ENCODE measurements at places on chromosomes 12 and 14.

DNA sequence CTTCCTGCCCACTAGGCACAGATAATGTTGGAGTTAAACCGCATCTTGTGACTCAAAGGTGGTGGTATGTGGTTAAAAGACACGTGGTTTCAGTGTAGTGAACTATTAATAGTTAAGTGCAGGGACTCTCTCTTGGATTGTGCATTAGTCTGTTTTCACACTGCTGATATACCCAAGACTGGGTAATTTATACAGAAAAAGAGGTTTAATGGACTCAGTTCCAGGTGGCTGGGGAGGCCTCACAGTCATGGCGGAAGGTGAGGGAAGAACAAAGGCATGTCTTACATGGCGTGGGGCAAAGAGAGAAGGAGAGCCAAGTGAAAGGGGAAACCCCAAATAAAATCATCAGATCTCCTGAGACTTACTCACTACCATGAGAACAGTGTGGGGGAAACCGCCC lies 362.3 kb downstream of the GLT1D1 start:
- no peak for DNase-seq

DNA sequence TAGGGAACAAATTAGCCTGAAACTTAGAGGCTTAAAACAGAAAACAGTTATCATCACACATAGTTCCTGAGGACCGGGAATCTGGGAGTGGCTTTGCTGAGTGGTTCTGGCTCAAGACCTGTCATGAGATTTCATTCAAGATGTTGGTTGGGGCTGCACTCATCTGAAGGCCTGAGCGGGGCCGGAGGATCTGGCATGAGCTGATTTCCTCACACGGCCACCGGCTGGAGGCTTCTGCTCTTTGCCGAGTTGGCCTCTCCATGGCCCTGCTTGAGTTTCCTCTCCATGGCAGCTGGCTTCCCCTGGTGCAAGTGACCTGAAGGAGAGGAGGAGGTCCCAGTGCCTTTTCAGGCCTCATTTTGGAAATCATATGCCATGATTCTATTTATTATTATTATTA lies 128.1 kb downstream of the PAPOLA start:
- DNase-seq: no peak

DNA sequence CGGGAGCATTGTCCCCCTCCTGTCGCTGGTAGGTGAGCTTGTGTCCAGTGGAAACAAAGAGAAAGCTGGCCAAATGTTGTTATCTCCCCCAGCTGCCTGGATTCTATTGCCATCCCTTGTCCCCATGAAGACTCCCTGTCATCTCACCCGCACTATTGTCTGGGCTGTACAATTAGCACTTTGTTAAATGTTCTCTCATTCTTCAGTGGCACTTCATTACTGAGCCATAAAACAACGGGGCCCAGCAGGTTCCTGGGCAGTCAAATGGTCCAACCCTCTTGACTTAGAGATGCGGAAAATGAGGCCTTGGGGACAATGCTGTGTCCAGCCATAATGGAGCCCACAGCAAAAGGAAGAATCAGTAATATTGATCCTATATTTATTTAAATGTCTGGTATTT lies 13.2 kb upstream of the COL2A1 start:
- DNase-seq: no peak

GRCh38 chr12:16225692-16226091 lies 51.8 kb downstream of the SLC15A5 start:
- no peak for DNase-seq

DNA sequence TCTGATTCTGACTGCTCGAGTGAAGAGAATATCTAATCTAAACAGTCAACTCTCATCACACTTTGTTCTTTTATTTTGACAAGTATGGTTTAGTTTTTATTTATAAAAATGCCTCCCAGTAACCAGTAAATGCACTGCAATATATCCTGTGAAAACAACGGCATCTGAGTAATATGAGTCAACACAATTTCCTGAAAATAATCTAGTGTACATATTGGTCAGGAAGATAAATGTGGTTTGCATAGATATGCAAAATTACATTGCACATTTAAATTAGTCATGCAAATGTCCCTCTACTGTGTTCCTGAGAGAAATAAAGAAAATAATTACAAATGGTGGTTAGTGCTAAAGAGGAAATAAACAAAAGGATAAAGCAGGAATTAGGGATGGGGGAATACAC lies 1190.7 kb upstream of the SEL1L start:
- no peak for DNase-seq

- DNase-seq: no peak
Observed at GRCh38 chr12:51439330-51439729, 14.7 kb downstream of the SLC4A8 start.

DNA sequence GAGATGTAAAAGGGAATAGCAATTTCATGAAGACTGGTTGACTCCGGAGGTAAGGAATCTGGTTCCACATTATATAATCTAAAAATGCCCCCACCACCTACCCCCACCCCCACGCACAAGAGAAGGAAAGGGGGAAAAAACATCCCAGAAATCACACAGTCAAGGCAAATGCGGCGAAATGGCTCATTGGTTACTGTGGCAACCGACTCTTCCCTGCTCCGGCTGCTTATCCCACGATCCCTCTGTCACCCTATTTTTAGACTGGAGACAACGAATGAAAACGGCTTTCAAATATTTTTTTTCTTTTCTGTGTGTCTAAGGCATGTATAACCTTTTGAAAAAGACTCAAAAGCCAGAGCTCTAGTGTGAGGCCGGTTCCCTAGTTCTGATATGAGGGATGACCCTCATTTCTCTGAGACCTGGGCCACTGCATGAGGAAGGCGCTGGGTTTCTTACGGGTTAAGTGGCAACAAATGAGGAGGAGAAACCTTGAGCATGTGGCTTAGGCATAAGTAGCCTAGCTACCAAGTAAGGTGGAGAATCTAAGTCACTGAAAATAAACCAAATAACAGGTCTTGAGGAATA lies 148.3 kb upstream of the GRIN2B start:
- DNase-seq: no peak

GRCh38 chr14:94395888-94396574 lies 7.6 kb upstream of the SERPINA1 start:
- no peak for DNase-seq

GRCh38 chr14:50023671-50024490 lies 92.5 kb downstream of the VCPKMT start:
- DNase-seq: no peak

DNA sequence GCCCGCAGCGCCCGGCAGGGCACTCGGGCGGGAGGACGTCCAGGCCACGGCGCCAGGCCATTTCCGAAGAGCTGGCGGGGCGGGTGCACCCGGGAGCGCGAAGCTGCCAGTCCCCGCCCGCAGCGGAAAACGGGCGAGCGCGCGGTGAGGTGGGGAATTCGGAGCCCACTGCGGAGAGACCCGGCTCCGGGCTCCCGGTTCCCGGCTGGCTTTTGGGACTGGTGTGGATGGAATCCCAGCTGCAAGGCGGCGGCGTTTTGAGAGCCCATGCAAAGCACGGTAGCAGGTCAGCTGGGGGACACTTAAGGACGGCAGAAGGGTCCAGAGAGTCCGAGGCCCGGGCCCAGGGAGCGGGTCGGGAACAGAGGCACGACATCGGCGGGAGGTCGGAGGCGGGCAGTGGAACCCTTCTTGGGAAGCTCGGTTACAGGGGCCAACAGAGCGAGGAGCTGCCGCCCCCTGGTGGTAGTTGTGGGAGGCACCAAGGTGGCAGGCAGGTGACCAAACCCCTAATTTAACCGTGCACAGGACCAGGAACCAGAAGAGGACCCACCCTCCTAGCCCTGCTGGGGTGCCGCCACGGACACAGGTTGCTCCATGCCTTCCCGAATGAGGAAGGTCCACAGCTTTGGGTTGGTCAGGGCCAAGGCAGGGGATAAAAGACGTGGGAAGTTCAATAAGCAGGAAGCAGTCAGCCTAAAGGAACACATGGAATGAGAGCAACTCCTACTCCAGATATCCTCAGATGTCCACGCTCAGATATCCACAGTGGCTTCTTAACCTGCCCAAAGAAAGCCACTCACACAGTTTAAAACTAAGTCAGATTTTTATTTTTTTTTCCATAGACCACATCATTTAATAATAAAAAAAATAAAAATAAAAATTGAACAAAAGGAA lies 685 bp upstream of the CDH24 start:
- DNase-seq: peak; percentile 79
